ENCODE measurements at places on chromosomes 12 and 14.

DNA sequence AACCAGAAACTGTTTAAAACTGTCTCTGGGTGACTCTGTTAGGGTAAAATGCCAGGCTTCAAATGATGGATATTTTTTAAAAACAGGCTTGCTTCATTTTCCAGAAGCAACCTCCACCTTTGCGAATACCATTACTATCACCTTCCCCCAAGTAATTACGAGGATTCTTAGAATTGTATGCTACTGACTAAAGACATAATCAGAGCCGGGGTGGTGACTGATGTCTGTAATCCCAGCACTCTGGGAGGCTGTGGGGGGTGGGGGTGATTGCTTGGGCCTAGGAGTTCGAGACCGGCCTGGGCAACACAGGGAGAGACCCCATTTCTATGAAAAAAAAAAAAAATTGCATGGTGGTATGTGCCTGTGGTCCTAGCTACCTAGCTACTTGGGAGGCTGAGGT, 38.3 kb downstream of the FGD6 start:
- no peak for DNase-seq

DNA sequence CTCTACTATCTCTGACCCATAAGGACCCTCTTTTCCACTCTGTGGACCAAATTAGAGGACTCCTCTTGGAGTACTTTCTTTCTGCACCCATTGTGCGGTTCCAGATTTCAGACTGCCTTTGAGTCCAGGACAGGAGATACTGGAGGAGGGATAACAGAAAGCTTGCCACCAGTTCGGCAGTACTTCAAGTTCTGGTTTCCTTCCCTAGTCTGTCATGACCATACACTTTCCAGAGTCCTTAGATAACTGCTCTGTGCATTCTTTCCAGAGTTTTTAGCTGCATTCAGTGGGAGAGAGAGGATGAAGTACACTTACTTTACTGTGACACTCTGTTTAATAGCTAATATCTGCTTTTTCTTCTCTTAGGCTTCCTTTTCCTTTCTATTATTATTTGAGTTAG, 54.8 kb upstream of the OSBPL8 start:
- DNase-seq, result no peak

- no peak for DNase-seq
Observed at GRCh38 chr14:78946949-78947348, 776.8 kb downstream of the NRXN3 start.

GRCh38 chr14:68409387-68409786, 383.5 kb downstream of the ZFP36L1 start:
- no peak for DNase-seq

DNA sequence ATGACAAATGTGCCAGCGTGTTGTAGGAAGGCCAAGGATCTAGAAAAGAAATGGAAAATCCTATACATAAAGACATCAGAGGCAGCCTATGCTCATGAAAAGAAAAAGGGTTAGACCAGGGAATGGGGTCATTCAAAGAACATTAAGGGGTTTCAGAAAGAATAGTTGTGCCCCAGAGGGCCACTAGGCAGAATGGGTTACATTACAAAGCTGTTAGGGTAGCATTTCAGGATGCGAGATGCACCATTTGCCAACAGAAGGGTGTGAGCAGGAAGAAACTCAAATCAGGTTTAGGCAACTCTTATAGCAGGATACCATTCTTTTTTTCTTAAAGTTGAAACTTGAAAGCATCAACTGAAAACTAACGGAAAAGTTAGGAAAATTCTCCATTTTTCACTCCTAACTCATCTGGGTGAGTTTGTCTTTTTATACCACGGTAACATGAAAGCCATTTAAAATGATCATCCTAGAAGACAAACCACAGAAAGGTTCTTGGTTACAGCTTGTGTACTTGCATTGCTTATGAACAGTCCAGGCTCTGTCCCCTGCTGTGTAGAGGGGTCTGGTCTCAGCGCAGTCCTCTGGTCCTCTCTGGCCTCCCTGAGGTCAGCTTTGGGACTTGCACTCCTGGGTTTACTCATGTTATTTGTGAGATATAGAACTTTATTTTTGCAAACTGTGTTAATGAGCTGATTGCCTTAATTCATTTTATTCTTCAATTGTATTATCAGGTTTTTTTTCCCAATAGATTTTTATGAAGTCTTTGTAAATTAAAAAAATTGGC, 209.1 kb downstream of the DACT1 start:
- no peak for DNase-seq

- DNase-seq, result no peak
Observed at GRCh38 chr14:23164250-23164649, 19.2 kb downstream of the SLC7A8 start.

DNA sequence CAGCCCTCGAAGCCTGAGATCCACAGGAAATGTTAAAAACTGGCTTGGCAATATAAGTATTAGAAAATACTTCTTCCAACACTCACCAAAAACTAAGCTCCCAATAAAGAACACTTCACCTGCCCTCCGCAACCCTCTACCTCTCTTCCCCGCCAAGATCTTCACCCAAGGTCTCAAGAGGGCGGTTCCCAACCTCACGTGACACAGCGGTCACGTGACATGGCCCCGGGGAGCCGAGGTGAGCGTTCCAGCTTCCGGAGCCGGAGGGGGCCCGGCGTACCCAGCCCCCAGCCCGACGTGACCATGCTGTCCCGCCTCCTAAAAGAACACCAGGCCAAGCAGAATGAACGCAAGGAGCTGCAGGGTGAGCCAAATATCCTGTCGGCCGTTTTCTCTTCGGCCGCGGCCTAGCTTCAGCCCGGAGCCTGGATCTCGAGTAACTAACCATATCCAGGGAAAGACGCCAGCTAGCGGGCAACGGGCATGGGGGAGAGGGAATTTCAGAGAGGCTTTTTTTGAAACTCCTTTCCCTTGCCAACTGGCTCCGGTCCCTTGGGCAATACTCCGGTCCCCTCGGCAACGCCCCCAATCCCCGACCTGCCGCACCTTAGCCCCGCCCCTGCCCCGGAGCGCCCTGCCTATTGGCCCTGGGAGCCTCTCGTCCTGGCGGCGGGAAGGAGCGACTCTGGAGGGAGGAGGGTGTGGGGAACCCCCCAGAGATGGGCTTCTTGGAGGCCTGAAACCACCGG, at the start of gene BLOC1S1:
BLOC1S1 (plus strand) TSS at position 214 of the 749 bp plus-strand sequence; CDS start at position 220, 6 bp downstream.
- DNase-seq, result peak; percentile 91

GRCh38 chr12:110093631-110094311, 30.4 kb upstream of the IFT81 start:
- no peak for DNase-seq

DNA sequence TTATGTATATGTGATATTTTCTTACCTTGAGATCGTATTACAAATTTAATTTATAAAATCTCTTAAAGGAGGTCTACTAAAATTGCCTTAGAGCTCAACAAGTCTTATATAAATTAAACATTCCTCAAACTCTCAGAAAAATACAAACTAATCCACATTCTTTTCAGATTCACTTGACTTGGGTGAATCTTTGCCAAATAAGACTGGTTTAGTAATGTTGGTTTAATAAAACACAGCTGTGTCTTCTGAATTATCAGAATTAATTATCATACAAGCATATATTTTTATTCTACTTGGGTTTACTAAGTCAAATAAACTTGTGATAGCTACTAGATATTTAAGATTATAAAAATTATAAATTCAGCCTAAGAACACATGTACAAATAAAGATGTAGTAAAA, 13.3 kb downstream of the GLIPR1L2 start:
- no peak for DNase-seq

DNA sequence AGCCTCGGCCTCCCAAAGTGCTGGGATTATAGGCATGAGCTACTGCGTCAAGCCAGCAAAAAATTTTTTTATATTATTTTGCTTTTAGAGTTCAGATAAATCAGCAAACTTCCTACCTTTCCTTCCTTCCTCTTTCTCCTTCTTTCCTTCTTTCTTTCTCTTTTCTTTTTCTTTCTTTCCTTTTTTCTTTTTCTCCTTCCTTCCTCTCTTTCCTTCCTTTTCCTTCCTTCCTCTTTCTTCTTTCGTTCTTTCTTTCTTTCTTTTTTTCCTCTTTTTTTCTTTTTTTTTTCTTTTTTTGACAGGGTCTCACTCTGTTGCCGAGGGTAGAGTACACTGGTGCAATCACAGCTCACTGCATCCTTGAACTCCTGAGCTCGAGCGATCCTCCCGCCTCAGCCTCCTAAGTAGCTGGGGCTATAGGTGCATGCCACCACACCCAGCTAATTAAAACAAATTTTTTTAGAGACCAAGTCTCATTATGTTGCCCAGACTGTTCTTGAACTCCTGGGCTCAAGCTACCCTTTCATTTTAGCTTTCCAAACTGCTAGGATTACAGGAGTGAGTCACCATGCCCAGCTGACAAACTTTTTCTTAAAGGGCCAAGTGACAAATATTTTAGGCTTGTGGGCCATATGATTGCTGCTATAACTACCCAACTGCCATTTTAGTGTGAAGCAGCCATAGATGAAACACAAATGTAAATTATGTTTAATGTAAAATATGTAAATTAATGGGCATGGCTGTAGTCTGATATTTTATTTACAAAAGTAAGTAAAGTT, 7.1 kb upstream of the WASHC4 start:
- DNase-seq, result no peak

DNA sequence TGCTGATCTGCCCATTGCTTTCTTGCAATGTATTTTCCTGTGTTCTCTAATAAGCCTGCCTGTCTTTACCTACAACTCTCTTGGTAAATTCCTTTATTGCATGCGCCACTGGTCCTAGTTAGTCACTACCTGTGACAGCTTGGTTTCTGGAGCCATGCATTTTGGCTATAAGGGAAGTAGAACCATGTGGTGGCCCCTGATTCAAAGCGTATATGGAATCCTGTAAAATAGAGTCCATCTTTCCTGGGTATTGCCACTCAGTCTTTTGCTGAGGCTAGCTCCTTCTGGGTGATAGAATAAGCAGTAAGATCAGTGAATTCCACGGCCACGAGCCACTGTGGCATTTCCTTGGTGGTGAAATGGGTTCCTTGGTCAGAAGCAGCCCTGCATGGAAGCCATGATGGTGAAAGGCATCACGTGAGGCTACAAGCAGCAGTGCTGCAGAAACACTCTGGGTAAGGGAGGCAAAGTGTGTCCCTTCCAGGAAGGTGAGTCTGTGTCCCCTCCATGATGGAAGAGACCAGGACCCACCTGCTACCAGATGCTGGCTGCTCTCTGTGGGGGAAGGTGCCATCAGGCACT, 19.6 kb downstream of the TNFAIP2 start:
- DNase-seq, result no peak

DNA sequence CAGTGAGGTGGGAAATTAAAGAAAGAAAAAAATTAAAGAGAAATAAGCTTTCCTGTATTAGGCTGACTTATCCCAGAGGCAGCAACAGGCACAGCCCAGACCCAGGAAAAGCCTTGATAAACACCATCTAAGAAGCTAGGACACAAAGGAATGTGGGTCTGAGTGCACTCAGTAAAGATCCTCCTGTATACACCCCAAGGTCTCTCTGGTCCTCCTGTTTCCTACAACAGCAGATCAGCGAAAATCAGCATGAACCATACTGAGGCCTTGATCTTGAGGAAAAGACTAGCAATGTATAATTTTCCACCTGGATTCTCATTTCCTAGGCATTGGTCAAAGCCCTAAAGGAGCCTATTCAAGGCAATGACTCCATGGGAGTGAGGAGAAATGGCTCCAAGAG, 486.3 kb upstream of the CCDC196 start:
- no peak for DNase-seq

- no peak for DNase-seq
Observed at GRCh38 chr12:83826112-83826511, 1086.5 kb downstream of the SLC6A15 start.

DNA sequence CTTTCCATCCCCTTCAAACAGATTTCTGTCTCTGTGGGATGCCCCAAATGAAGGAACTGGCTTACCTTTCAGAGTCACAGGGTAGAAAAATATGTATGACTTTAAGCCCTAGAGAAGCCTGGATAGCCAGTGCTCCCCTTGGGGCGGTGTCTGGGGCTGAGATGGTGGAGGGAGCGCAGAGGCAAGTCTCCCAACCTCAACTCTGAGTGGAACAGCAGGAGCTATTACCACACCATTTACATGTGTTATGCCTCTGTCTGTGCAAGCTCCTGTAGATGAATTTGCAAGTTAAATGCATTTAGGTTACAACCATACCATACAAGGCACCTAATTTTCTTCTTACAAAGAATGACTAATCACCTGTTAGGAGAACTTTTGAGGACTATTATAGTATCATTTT, 50.4 kb upstream of the CLMN start:
- no peak for DNase-seq

DNA sequence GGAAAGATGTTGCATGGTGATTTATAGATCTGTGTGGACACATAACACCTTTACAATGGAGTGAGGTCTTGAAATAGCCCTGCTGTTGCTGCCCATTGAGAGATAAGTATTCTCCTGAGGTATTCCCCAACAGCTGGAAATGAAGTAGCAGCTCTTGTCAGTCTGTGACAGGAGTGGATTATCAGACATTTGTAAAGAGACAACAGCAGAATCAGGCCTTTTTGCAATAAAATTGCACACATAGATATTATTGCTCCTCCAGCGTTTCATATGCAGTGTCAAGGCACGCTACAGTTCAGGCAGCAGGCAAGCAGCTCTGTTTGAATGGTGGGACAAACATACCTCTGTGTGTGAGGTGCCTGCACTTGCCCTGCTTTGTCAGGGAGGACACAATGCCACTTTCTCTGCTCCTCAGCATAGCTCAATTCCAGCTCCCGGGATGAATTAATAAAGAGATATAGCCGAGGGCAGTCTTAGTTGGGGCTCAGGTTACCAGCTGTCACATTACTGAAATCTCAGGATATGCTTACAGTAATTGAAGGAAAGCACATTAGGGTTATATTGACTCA, 49.4 kb downstream of the BICD1 start:
- DNase-seq, result no peak

DNA sequence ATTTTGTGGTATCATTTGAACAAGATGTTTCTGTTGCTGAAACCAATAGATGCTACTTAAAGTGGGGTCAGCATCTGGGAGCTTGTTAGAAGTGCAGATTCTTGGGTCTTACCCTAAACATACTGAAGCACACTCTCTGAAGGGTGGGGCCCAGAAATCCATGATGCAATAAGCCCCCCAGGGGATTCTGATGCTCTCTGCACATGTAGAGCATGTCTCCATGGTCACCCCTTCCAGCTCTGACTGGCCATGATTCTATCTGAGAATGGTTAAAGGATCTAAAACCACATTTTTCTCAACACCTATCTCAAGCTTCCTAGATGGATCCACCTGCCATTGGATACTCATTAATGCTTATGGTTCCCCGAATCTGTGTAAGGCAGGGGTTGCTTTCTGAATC, 20.4 kb downstream of the JDP2 start:
- no peak for DNase-seq

DNA sequence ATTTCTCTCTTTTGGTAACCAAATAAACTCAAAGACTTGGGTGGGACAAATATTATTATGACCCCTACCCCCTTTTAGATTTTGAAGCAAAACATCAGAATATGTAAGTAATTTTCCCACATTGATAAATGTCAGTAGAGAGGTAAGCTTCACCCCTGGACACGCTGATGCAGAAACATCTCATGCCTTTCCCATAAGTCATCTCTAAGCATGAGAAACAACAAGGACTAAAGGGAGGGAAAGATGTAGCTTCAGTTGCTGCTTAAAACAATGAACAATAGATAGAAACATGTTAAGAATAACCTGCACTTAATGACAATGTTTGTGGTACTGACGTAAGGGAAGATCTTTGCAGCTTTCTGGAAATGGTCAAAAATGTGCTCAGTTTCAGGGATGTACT, 56.3 kb upstream of the SLC8A3 start:
- DNase-seq, result no peak

GRCh38 chr12:122886851-122887818, 8.8 kb downstream of the VPS37B start:
- DNase-seq, result no peak

GRCh38 chr12:89750389-89751351, 42.0 kb upstream of the ATP2B1 start:
- DNase-seq, result no peak

Measured in stimulated activated CD4-positive, alpha-beta T cell treated with anti-CD3 and anti-CD28 coated beads, Interleukin-1b, Interleukin-23, amount 100 ng/mL, for 1 hour (primary cell).